GM20000 (cell line): ENCODE measurements at places on chromosomes 6 and 20.

DNA sequence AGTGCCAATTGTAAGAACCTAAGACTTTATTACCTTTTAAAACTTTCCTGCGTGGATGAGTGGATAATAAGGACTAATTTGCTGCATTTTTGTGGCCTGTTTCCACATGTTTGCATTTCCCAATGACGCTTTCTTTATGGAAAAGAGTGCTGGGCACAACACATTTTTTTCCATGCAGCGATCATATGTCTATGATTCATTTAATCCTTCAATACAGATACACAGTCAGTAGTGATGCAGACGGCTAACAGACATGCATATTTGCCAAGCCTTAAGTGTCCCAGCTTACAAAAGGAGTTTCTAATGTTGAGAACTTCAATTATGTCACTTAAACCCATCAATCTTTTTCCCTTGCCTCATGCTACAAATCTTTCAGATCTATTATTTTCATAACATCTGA, 239.8 kb upstream of the PREP start:
- no peak for DNase-seq

DNA sequence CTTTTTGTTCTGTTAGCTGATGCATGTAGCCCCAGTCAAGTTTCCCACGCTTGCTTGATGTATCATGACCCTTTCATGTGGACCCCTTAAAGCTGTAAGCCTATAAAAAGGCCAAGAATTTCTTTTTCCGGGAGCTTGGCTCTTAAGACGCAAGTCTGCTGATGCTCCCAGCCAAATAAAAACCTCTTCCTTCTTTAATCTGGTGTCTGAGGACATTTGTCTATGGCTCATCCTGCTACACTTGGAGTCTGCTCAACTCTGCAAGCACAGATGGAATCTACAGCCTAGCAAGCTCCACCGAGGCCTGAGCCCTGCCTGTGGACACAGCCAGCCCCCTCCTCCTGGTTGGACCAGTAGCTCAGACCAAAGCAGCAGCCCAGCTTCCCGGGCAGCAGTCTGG, 3.4 kb downstream of the CST2 start:
- no peak for DNase-seq

DNA sequence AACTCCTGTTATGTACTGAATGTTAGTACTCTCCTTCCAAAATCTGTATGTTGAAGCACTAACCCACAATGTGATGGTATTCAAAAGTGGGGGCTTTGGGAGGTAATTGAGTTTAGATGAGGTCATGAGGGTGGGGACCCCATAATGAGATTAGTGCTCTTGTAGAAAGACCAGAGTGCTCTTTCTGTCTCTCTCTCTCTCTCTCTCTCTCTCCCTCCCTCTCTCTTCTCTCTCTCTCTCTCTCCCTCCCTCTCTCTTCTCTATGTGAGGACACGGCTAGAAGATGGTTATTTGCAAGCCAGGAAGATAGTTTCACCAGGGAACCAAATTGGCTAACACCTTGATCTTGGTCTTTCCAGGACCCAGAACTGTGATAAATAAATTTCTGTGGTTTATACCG, 107.4 kb downstream of the TBX18 start:
- no peak for DNase-seq

DNA sequence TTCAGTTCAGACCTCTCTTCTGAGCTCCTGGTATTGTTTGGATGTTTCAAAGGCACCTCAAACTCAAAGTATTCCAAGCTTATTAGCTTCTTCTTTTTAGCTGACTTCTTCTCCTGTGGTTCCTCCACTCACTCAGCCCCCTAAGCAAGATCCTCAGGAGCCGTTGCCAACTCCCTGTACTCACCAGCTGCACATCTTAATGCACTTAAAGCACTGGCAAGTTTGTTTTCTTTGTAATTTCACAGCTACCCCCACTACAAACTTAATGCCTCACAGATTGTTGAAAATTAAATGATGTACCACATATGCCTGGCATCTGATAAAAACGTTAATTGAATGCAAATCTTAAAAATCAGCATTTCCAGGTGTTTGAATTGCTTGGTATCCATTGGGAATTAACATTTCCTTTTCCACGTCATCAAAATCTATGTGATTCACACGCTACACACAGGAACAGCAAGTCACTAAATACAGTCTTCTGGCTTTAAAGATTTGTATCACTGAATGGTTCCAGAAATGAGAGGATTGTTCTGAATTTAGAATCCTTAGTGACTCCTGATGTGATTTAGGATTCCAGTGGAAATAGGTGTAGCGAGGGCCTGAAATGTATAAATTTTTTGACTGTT, 24.5 kb downstream of the CALHM6 start:
- DNase-seq, result no peak

DNA sequence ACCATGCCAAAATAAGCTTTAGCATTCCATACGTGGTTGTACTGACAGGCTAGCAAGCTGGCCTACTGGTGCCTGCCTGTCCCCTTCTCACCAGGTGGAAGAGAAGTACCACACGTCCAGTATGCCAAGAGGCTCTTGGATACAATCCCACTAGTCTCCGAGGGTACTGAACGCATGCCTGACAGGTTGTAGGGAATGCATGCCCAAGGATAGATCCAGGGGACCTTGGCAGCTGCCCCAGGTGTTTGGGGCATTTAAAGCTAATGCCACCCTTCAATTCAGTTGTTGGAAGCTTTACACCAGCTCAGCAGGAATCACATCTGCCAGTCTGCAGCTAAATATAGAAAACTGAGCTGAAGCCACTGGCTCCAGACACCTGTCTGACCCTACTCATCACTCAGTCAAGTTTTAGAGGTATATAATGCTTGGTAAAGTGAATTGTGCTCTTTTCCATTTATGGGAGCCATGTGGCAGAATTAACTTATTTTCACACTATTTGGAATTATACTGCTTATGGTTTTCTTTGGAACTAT, 4.9 kb downstream of the TUBB2B start:
- DNase-seq, result no peak

- DNase-seq, result no peak
These were observed 185.5 kb upstream of the ECI2 start for GRCh38 chr6:4320860-4321259.

DNA sequence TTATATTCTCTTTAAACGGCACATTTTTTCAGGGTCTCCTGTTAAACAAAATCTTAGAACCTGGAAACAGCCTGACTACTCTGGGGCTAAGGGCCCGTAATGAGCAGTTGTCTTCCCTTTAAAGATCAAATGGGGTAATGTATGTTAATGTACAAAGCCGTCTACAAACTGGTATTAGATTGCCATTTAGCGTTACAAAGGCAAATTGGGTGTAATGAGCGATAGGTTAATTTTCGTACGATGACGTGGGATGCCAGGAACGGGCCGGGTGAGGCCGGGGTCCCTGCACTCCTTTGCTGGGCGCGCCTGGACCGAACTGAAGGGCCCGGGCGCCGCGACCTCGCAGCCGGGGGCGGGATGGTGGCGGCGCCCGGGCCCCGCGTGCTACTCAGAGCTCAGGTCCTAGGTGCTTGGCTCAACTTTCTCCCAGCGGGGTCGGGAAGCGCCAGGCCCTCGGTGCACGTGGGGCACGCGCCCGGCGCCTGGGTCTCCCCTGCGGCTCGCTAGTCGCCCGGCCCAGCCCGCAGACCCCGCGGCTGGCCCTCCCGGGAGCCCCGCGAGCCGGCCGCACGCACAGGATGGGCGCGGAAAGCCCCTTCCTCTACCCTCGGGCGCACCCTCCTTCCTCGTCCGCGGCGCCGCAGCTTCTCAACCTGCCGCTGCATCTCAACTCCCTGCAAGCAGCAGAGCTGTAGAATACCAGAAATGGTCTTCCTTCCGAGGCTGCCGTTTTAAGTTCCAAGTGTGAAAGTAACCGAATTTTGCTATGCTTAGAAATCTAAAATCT, 5.9 kb downstream of the NKX2-4 start:
- peak; percentile 54 for DNase-seq

- no peak for DNase-seq
These were observed 485 bp upstream of the RTF2 start for GRCh38 chr20:56467968-56468315.

DNA sequence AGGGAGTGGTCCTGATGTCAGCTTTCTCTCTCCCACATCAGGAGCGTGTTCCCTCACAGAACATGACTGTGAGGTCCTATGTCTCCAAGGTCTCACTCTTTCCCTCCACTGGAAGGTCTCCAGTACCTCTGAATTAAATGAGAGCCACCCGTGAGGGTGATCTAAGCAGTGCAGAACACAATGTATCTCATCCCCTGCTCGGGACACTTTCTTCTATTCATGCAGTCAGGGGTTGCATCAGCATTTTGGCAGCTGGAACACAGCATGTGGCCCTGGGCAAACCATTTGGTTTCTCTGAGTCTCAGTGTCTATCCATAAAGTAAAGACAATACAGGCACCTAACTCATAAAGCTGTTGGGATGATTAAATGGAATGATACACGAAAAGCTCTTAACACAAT, 34.2 kb downstream of the MAFB start:
- DNase-seq, result no peak

GRCh38 chr6:166587631-166588413, 1.3 kb upstream of the RAMACL start:
- peak; percentile 83 for DNase-seq

DNA sequence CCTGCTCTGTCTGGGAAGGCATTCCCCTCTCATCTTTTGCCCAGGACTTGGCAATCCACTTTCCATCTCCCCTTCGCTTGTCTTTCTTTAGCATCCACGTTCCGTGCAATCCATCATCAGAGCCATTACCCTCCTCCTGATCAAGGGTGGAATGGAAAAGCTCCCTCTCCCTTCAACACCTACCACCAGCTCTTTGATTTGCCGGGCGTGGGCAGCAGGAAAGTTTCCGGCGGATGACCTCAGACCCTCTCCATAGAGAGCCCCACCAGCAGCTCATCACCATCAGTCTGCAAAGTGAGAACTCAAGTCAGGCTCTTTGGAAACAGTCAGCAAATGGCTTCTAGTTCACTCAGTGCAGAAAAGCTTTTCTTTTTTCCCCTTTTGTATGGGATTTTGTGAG, 76.2 kb downstream of the TSHZ2 start:
- DNase-seq, result no peak

- no peak for DNase-seq
These were observed 110.4 kb upstream of the ARMC2 start for GRCh38 chr6:108737594-108738546.

DNA sequence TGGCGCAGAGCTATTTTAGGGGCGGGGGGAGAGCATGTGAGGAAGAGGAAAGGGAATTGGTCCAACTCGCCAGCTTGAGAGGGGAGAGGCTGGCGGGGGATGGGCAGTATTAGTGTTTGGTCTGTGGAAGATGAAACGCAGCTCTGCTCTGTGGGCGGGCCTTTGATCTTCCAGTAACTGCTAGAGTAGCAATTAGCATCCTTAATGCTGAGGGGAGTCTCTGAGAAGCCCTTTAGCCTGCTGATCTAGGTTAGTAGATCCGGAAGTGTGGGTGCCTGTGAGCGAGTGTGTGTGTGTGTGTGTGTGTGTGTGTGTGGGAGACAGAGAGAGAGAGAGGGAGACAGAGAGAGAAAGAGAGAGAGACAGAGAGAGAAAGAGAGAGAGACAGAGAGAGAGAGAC, 117.2 kb upstream of the BACH2 start:
- DNase-seq, result peak; percentile 57

DNA sequence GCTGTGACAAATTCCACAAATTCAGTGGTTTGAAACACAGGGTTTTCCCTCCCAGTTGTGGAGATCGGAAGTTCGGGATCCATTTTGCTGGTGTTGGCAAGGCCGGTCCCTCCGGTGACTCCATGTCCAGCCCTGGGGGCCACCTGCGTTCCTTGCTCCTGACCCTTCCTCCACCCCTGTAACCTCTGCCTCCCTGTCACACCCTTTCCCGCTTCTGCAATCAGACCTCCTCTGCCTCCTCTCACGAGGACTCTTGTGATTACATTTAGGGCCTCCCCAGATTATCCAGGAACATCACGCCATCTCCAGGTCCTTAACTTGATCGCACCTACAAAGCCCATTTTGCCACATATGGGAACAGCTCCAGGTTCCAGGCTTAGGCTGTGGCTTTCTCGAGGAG, 12.5 kb downstream of the RPS6KA2 start:
- DNase-seq, result no peak

GRCh38 chr20:47677635-47678453, 107.4 kb downstream of the SULF2 start:
- peak; percentile 83 for DNase-seq
